ENCODE measurements at places on chromosomes 7 and 10.

- DNase-seq = no peak
These were observed 171.6 kb upstream of the MKI67 start for GRCh38 chr10:128297709-128298378.

- no peak for DNase-seq
These were observed 33.8 kb downstream of the GFRA1 start for GRCh38 chr10:116239229-116239628.

DNA sequence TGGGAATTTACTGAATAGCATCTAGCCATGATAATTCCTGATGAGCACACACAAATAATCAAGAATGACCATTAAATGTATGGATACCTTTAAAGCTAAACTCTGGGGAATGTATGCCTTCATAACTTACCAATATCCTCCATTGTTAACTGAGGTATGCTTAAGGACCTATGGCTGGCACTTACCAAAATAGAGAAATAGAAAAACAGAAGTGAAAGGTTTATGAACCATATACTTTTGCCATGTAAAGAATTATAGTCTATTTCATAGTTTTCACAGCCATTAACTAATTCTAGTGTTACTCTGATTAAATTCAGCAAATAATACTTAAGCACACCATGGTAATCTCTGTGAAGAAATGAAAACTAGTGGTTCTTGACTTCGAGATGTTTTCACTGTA lies 1360.6 kb upstream of the LRRTM3 start:
- no peak for DNase-seq

DNA sequence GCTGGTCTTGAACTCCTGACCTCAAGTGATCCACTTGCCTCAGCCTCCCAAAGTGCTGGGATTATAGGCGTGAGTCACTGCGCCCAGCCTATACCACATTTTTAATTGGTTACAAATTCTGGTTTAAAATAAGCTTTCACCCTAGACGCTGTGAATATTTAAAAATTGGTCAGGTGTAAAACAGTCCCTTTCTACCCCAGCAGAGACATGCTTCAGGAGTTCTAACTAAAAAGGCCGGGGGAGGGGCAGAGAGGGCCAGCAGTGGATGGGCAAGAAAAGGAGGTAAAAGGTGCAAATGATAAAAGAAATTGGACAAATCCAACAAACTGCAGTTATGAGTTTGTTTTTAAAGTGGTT lies 70.0 kb downstream of the WAPL start:
- DNase-seq = no peak

GRCh38 chr7:70678621-70679251 lies 453.2 kb upstream of the GALNT17 start:
- peak; percentile 89 for DNase-seq

Data from astrocyte of the spinal cord (primary cell).